ENCODE measurements at places on chromosomes 7 and 10.

GRCh38 chr10:20839141-20839540 is 58.0 kb downstream of the NEBL start:
- DNase-seq = no peak

DNA sequence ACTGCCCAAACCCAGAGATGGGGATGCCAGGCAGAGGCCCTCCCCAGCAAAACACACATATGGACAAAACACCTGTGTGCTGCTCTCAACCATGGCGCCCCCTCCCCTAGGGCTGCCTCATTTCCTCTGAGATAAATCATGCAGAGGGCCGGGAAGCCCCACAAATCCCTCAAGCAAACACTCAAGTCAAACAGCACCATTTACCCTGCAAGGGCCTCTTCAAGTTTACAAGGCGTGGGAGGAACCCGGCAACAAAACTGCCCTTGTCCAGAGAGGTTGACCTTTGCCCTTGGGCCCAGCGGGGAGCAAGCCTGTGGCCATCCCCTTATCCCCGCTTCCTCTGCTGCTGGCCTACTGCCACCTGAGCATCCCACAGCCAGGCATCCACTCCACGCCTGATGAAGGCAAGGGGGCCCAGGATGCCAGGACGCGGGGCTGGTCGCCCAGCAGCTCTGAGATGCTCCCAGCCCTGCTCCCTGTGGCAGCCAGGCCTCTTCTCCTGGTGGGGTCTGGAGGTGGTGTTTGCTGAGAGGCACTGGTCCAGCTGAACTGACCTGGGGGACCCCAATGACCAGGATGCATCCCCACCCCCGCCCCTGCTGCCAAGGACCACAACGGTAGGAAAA is 77.4 kb downstream of the DLG5 start:
- DNase-seq = peak; percentile 34

DNA sequence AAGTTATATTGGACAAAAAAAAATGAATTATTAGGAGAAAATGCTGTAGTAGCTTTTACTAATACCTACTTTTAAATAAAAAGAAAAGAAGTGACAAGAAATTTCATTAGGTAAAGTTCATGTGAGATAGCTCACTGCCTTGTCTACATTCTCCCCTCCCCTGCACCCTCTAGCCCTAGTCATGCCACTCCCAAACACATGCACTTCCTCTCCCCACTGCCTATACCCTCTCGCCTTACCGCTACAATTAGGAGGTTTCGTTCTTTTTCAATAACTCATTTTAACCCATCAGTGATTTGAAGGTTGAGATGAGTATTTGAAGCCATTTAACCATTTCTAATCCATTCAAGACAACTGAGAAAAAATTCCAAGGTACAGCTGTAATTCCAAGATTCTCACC is 75.3 kb downstream of the HIBADH start:
- DNase-seq = no peak

DNA sequence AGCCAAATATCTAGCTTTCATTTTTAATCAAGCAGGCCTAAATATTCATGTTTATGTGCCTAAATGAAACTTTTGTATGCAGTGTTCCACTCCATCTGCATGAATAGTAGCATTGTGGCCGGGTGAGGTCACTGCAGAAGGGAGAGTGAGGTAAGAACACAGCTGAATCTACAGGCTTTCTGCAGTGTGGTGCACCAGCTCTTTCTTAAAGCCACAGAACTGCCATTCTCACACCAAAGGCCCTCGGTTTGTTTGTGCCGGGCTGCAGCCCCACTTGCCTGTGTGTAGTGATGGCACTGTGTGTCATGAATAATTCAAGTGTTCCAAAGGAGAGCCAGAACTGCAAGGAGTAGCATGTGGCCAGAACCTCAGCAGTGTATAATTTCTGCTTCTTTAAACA is 204.1 kb downstream of the TRIL start:
- DNase-seq = peak; percentile 16

- no peak for DNase-seq
Measured at GRCh38 chr10:33353334-33353733, 18.9 kb upstream of the NRP1 start.

DNA sequence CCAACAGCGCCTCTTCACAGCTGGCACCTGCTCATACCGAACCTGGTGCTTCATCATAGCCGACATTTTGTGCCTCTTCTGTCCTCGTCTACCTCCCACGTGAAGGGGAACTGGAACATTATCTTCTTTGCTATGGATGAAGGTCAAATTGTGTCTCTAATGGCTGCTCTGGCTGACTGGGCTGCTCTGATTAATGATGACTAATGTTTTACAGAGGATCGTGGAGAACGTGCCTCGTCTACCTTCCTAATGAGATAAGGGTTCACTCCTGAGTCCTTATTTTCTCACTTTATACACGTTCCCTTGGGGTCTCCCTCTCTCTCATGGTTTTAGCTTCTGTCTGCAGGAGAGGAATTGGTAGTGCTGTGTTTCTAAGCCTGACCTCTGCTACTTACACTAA is 420.3 kb downstream of the PHTF2 start:
- no peak for DNase-seq

GRCh38 chr7:17532861-17533404 is 234.5 kb downstream of the AHR start:
- DNase-seq = no peak

GRCh38 chr10:1538121-1538520 is 199.2 kb downstream of the ADARB2 start:
- DNase-seq = no peak

- no peak for DNase-seq
Measured at GRCh38 chr10:74093530-74094164, 57.0 kb downstream of the AP3M1 start.

- no peak for DNase-seq
Measured at GRCh38 chr7:151767557-151767956, 109.4 kb downstream of the PRKAG2 start.

GRCh38 chr7:149748076-149748874 is 25.1 kb downstream of the ZNF467 start:
- no peak for DNase-seq

GRCh38 chr7:74417419-74417971 is 36.2 kb upstream of the GTF2IRD1 start:
- DNase-seq = peak; percentile 39

GRCh38 chr10:105797234-105797890 is 1156.3 kb downstream of the SORCS3 start:
- no peak for DNase-seq

GRCh38 chr7:22447762-22448161 is 52.2 kb downstream of the STEAP1B start:
- peak; percentile 77 for DNase-seq

GRCh38 chr7:143436325-143436946 is 6.8 kb upstream of the TAS2R60 start:
- DNase-seq = no peak

DNA sequence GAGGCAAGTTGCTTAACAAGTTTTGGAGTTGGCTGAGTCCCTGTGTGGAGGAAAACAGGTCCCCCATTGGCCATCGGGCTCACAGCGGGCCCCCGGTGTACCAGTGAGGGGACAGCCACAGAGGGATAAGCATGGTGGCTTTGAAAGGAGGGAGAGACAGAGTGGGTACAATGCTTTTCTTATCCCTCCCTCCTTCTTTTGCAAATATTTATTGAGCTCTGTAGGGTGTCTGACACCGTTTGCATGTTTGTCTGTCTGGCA is 2.8 kb downstream of the HTRA1 start:
- no peak for DNase-seq

GRCh38 chr10:116879817-116880216 is 30.5 kb downstream of the ENO4 start:
- DNase-seq = no peak

GRCh38 chr7:120805636-120806388 is 52.1 kb downstream of the TSPAN12 start:
- DNase-seq = no peak

DNA sequence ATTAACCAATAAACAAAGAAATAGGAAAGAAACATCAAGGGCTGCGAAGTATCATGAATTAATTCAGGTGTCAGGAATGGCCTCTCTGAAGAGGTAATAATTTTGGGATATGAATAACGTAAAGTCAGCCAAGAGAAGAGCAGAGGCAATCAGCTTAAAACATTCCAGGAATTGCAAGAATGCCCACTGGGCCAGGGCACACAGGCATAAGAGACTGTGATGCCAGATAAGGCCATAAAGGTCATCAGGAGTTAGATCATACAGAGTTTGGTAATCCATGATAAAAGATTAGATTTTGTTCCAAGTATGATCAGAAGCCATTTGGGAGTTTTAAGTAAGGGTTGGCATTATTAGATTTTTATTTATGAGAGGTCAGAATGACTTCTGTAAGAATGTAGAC is 53.2 kb upstream of the ABCB4 start:
- no peak for DNase-seq

DNA sequence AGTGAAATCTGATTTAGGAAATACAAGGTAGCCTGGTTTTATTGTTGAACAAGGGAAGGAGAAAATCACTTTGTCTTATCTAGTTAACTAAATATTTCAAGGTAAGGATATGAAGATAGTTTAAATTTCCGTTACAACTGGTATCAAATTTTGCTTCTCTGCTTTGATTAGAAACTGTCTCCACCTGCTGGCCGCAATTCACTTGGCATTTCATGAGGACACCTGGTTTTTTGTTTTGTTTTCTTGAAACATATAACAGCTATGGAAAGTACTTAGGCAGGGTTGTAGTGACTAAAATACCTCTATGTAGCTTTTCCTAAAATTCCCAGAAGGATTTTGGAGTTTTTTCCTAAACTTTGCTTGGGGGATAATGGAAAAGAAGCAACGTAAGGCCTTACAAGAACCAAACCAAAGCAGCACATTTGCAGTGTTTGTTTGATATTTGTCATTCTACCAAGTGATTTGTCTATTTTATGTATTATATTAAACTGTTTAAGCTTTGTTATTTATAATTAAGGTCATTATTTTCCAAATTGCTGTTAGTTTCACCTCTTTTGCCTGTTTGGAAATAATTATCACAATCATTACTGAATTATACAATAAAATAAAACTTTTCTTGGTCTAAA is 73.6 kb downstream of the AHCYL2 start:
- DNase-seq = no peak

DNA sequence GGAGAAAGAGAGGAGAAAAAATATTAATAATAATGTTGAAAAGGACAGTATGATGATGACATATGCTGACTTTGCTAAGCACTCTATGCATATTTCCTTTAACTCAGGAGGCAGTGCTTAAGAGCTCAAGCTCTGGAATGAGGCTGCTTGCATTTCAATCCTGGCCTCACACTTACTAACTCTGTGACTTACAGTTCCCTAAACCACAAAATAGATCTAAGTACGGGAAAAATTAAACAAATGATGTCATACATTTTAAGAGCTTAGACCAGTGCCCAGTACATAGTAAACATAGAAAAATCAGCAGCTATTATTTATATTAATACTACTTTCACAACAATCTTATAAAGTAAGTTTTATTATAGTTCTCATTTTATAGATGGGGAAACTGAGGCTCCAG is 61.3 kb downstream of the GFRA1 start:
- DNase-seq = no peak

DNA sequence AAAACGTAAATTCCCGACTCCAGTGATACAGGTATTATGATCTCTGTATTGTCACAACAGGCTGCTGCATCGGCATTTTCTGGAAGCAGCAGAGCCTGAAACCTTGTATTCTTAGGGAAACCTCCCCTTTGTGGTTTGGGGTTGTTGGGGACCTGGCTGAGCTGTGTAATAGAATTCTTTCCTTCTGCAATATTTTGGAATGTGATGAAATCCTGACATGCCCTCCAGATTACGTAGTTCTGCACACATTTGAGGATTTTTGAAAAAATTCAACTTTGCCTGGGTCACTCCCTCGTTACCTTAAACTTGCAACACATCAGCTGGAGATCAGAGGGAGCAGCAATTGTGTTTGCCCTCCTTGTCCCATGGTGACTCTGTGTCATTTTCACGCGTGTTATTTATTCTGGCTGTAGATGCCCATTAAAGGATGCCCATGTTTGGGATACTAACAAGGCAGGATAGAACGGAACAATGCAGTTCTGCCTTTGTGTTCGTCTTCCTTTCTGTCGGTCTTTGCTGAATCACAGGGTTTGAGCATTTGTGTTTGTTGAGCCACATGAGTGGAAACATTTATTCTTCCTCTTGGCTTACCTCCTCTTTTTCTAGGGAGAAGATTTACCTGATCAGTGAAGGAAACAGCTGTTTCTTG is 181.7 kb downstream of the TCF7L2 start:
- no peak for DNase-seq

- DNase-seq = no peak
Measured at GRCh38 chr7:117251687-117252086, 71.2 kb downstream of the WNT2 start.

DNA sequence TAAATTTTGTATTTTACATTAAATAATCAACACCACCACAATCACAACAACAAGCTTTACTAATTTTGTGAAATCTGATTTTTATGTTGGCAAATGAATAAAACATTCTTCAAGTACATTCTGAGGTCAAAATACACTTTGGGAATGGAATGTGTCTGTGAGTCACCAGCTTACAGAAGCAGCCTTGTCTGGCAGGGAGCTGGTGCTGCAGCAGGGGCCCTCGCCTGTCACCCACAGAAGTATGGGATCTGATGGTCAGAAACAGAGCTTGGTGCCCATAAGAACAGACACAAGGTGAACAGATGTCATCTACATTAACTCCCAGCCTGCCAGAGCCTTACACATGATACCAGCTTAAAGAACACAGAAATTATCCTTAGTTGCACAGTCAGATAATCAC is 496.9 kb downstream of the CCSER2 start:
- DNase-seq = no peak

DNA sequence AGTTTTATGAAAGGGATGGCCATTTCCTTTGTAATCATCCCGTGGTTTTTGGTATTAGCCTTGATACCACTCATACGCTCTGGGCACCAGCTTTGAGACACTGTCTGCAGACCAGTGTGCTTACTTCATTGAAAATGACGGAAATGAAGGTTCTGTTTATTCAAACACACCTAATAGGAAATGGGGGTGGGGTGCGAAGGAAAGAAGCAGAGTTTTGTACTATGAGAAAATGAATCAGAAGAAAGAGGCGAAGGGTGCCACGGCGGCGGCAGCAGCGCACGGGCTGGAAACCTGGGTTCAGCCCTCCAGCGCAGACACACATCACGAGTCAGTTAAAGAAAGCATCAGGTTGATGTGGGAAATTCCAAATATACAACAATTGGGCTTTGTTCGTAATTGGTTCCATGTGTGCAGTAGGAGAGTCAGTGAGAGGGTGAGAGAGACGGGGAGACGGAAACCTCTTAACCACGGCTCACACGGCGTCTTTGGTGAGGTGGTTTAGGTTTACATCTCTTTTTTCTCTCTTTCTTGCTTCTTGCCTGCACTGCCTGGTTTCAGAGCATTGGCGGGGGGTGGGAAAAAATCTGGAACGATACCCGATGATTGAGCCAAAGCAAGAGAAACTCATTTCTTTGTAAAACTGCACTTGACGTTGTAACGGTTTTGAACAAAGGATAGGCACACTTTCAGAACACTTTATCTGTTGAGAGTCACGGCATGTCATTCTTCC is 321.2 kb downstream of the FRMD4A start:
- no peak for DNase-seq

DNA sequence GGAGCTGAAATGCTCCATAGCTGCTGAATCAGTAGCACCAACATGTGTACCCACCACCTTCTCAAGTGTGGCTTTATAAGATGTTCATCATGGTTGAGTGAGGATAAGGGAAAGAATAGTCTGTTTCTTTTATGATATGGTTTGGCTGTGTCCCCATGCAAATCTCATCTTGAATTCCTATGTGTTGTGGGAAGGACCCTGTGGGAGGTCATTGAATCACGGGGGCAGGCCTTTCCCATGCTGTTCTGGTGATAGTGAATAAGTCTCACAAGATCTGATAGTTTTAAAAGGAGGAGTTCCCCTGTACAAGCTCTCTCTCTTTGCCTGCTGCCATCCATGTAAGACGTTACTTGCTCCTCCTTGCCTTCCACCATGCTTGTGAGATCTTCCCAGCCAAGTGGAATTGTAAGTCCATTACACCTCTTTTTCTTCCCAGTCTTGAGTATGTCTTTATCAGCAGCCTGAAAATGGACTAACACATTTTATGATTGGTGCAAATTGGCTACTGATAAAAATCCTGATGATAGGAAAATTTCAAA is 799.9 kb downstream of the TNS3 start:
- no peak for DNase-seq

Measured in NCI-H510A (cell line).